NCI-H1092 (cell line): ENCODE measurements at places on chromosomes 16 and 17.

DNA sequence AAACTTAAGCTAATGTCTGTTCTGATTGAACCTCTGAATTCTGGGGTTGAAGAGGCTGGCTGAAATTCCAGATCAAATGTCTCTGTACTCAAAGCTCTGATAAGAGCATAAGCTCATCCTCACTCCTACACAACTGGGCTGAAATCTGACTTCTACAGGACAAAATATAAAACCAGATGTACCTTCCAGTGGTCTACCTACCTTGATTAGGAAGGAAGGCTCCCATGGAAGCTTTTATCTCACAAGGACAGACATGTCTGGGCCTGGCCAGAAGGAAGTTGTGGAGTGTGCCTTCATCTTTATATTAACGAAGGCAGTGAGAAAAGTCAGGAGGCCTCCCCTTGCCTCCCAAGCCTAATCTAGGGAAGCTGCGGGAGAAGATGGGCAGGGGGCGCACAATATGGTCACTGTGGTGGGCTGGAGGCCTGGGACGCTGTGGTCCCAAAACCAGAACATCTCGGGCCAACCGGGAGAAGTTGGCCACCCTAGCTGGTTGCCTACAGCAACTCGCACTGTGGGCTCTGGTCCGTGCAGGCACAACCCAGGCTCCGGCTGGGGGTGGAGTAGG is 55.6 kb upstream of the LRRC37A3 start:
- DNase-seq, result no peak

DNA sequence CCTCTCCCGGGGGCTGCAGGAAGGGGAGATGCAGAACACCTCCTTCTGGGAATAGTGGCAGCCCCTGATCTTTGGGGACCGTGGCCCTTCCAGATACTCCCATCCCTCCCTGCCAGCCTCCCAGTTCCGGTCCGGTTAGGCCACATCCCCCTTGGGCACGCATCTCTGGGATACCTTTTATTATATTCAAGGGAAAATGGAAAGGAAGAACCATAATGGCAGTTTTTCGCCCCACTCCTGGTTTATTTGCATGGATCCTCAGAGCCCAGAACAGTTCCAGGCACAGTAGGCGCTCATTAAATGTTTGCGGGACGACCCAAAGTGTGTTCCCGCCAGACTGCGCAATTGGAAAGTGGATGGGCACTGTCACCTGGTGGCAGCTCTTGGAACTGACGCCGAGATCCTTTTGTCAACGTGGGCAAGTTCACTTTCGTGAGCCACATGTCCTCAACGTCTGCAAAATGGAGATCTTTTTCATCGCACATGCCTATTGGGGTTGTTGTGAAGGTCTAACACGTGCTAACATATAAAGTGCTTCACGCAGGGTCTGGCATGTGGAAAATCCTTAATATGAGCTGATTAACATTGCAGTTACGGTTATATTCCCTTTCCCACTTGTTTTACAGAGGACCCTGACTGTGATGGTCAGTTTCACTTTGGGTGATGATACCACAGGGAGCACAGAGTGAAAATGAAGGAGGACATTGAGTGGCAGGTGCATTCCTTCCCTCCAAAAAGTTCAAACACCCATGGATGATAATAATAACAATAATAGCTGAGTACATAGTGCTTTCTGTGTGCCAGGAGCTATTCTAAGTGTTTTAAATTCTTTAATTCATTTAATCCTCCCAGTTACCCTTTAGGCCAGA is 1.7 kb upstream of the GPRC5B start:
- peak; percentile 52 for DNase-seq

GRCh38 chr16:16122264-16122663 is 101.0 kb downstream of the ABCC6 start:
- DNase-seq, result no peak

- no peak for DNase-seq
Observed at GRCh38 chr17:49708515-49709183, 885 bp upstream of the SLC35B1 start.

DNA sequence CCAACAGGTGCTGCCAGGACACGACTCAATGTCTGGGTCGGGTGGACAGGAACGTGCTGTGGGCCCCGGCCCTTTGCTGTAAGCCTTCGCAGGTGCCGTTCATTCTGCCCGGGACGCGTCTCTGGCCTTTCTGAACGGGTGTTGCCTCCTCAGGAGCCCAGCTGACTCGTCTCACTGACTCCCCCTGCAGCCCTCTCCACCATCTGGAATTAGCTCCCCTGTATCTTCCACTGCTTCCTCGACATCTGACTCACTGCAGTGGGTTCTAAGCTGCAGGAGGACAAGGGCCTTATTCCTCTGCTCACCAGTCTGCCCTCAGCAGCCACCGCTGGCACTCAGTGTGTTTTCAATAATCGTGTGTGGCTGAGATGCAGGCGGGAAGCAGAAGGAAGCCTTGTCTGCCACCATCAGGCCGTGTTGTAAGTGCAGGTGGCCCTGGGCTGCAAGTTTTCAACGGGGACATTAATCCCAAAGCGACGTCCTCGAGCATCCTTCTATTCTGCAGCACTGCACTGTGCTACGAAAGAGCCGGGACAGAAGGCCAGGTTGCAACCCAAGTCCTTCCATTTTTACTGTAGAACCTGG is 256.2 kb downstream of the FOXL1 start:
- DNase-seq, result no peak

DNA sequence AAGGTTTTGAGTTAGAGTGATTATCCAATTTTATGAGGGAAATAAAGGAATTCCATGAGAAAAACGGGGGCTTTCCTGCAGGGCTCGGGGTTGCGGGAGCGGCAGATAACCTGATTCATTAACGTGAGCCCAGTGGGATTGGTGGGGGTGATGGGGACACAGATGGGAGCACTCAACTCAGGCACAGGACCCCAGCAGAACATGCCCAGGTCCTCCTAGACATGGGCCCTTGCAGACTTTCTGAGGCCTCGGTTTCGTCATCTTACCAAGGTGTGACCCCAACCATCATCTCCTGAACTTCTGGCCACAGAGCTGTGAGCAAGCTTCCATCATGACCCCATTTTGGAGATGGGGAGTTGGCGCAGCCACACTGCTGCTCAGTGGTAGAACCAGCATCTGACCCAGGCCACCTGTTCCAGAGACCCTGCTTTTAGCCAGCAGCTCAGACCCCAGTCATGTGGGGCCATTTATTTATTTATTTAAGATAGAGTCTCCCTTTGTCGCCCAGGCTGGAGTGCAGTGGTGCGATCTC is 22.3 kb downstream of the CARHSP1 start:
- no peak for DNase-seq

DNA sequence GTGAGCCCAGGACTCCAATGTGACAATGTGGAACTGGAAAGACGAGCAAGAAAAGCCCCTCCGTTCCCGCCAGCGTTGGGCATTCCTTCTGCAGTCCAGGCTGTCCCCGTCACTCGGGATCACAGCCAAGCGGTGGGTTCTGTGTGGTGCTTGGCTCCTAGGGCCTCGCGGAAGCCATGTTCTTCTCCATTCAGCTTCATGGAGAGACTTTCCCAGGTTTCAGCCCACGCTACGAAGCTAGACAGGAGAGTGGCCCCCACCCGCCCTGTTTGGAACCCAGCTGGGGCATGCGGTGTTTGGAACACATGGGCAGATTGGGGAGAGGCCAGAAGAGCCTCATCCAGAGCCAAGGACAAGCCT is 5.8 kb downstream of the LMF1 start:
- DNase-seq, result no peak

- peak; percentile 17 for DNase-seq
Observed at GRCh38 chr17:2023692-2024571, 1.2 kb downstream of the RTN4RL1 start.

- no peak for DNase-seq
Observed at GRCh38 chr17:66466106-66466820, 163.8 kb downstream of the PRKCA start.

DNA sequence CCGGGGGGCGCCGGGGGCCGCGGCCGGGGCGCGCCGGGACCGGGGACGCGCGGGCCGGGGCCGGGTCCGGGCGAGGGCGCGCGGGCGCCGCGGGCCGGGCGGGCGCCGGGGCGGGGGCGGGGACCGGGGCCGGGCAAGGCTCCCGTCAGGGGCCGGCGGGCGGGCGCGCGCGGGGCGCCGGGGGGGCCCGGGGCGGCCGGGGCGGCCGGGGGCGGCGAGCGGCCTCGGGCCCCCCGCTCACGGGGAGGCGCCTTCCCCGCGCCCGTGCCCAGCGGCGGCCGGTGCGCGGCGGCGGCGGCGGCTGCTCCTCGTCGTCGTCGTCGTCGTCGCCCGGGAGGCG is 563 bp downstream of the ZCCHC14 start:
- no peak for DNase-seq
